ENCODE measurements at places on chromosomes 3 and 15.

- no peak for DNase-seq
Measured at GRCh38 chr15:89389841-89390603, 55.4 kb upstream of the POLG start.

GRCh38 chr3:46479021-46479420 lies 14.3 kb upstream of the LTF start:
- no peak for DNase-seq

- no peak for DNase-seq
Measured at GRCh38 chr3:130901463-130902204, 7.8 kb downstream of the ATP2C1 start.

DNA sequence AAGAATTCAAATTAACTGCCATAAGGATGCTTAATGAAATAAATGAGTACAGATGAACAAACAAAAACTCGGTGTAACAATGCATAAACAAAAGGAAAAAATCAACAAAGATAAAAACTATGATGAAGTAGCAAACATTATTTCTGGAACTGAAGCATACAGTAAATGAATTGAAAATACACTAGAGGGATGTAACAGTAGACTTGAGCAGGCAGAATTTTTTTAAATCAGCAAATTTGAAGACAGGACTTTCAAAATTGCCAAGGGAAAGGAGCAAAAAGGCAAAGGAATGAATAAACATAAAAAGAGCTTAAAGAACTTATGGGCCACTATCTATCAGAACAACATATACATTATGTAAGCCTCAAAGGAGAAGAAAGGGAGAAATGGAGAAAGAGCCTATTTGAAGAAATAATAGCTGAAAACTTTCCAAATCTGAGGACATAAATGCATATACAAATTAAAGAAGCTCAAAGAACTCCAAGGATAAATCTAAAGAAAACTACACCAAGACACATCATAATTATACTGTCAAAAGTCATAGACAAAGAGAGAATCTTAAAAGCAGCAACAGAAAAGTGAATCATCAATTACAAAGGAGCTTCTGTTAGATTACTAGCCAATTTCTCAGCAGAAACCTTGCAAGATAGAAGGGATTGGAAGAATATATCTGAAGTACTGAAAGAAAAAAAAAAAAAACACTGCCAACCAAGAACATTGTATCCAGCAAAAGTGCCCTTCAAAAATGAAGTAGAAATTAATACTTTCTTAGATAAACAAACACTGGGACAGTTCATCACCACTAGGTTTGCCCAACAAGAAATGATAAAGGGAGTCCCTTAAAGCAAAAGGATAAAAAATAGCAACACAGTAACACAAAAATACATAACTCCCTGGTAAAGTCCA lies 15.5 kb downstream of the TOP2B start:
- DNase-seq: no peak

DNA sequence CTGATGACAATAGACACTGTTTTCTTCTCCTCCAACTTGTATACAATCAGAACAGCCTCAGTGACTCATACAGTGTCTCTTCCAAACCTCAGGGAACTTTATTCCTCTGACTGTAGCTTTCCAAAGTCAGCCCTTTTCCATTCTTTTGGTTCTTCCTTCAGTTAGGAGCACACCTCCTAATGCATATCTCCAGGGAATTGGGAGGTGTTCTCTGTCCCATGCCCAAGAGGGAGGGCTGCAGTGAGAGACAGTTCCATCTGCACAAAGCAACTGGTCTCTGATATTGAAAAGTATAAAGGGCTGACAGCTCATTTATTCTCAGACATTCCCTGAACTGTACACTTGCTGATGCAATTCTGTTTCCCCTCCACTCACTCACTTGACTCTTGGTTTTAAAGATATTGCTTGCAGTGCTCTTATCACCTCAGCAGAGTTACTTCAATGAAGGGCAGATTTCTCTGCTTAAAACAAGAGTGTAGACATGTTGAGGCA lies 337.8 kb upstream of the TBC1D5 start:
- DNase-seq: no peak
